Endothelial cell (in vitro differentiated cells): ENCODE measurements at places on chromosomes 1 and 21. TPM values are rescaled to one million over a fixed set of nuclear protein-coding genes. Genes with fewer than 3 reads are reported as not detected.

DNA sequence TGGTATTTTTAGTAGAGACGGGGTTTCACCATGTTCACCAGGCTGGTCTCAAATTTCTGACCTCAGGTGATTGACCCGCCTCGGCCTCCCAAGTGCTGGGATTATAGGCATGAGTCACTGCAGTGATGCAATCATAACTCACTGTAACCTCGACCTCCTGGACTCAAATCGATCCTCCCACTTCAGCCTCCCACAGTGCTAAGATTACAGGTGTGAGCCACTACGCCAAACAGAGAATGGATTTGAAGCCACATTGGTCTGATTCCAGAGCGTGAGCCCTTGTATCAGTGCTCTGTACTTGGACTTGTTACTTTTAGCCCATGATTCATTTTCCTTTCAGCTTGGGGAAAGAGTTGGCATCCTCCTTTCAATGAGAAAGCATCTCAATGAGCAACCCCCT lies 14.9 kb upstream of the ZNF683 start:
- DNase-seq = no peak

DNA sequence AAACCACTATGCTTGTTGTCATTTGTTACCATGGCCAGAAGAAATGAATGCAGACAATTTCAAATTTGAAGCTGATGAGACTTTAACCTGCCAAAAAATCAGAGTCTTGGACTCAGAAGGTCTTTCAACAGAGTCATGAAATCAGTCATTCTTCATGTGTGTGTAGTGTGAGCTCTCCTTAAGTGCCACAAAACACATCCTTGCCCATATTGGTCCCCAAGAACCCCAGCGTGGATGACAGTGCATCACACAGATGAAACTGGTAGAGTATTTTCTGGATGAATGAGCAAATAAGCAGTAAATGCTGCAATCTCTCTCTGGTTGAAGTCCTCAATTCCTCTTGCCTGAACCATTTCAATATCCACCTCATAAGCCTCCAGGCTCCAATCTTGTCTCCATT lies 28.7 kb upstream of the ETS2 start:
- DNase-seq = no peak

FMO1 gene
- total RNA-seq = not detected

DNA sequence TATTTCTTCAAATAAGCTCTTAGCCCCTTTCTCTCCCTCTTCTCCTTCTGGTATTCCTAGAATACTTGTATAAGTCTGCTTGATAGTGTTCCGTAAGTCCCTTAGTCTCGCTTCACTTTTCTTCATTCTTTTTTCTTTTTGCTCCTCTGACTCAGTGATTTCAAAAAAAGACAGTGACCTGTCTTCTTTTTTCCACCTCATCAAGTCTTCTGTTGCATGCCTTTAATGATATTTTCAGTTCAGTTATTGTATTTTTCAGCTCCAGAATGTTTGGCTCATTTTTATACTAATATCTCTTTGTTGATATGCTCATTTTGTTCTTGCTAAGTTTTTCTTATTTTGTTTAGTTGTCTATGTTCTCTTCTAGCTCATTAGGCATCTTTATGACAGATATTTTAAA lies 97.7 kb downstream of the POFUT2 start:
- no peak for DNase-seq

GRCh38 chr1:207412845-207413244 lies 41.3 kb upstream of the CR2 start:
- no peak for DNase-seq

- no peak for DNase-seq
Observed at GRCh38 chr1:7838714-7839113, 14.2 kb downstream of the UTS2 start.

KRTAP21-2 gene
- total RNA-seq = not detected

DNA sequence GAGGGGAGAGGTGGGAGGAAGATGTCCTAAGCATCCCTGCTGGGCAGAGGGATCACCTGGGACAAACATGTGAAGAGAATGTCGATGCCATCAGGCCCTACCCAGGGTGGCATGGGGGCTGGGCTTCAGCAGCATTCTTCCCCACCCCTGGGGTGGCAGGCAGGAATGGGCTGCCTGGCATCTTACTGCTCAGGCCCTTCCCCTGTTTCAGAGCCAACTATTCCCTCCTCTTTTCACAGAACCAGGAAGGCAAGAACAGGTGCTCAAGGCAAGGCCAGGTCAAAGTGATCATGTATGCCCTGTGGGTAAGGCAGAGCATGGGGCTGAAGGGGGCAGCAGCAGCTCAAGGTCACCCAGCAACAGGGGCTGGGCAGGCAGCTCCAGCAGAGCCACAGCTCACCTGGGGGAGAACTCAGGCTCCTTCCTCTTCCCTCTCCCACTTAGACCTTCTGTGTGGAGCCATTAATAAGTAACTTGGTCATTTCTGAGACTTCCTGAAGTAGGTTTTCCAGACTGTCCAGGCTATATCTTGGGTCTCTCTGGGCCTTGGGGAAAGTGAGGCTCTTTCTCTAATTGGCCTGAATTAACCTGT lies 56.4 kb downstream of the ELK4 start:
- no peak for DNase-seq

DNA sequence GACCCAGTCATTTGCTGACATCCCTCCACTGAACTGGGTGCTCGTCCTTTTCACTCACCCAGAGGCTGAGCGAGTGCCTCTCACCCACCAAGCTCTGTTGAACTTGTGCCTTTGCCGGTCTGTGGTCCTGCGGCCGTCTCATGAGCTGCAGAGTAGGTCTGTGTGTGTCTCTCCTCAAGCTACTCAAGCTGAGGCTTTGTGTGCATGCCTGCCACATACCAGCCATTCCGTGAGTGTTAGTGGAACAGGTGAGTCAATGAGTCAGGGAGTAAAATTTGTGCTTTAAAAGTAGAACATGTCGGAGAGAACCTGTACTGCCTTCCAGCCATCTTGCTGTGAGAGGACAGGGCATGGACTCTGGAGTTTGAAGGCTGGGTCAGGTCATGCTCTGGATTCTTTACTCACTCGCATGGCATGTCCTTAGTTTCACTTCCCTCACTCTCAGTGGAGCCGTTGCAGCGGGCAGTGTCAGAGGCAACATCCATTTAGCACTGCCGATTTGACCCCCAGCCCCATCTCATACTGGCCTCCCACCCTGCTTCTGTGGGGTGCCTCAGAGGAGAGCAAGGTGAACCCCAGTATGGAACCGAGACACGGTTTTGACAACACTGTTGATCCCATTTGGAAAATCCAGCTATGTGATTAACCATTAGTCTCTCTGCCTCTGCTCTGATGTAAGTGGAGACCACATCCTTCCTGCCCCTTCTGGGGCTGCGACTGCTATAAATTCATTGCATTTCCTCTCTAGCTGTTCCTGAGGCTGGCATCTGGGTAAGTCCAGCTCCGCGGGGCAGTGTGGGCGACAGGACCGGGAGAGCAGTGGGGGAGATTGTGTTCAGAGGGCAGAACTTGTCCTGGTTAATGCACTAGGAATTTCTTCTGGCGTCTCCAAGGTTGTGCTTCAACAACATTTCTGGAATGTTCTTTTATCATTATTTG lies at the start of gene NLRP3:
Gene NLRP3, plus strand, starts transcription at position 751 of the 939 bp plus-strand sequence. CDS start 2,628 bp downstream, outside the sequence.
- no peak for DNase-seq

- DNase-seq = no peak
Observed at GRCh38 chr1:213982289-213982671, 5.5 kb upstream of the PROX1 start.

GRCh38 chr1:109559995-109560394 lies 11.6 kb downstream of the GNAI3 start:
- no peak for DNase-seq

HSPB7 gene
- total RNA-seq = not detected

TMEM51 gene
- 23.5 TPM for total RNA-seq

OPTC gene
- total RNA-seq = 0.36 TPM

- DNase-seq = no peak
Observed at GRCh38 chr1:18055156-18055555, 52.4 kb upstream of the IGSF21 start.

SEMA6C gene
- total RNA-seq = 214 TPM

GRCh38 chr1:210236386-210236839 lies 3.8 kb downstream of the SERTAD4 start:
- no peak for DNase-seq

DNA sequence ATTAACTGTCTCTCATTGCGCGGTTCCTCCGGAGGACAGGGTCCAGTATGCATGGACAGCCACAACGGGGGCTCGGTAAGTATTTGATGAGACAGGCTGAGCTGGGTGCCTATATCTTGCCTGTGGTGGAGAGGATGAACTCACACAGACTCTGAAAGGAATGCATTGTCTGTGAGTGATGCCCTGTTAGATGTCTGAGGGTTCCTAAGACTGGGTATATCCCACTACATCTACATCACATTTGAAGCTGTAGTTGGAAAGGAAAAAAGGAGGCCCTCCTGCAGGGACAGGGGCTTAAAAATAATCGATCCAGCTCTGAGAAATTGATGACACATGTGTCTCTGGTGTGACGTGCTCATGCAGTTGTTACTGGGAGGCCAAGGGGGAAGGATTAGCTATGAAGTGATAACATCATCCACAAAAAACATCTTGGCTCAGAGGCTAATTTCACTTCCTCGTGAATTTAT lies 1.9 kb downstream of the ADARB1 start:
- no peak for DNase-seq

KCNQ4 gene
- total RNA-seq = 1.5 TPM

- DNase-seq = no peak
Observed at GRCh38 chr1:28890435-28890834, 23.9 kb upstream of the EPB41 start.

FALEC gene
- total RNA-seq = 1.2 TPM

GRCh38 chr1:79323239-79324025 lies 316.9 kb upstream of the ADGRL4 start:
- DNase-seq = no peak

DNA sequence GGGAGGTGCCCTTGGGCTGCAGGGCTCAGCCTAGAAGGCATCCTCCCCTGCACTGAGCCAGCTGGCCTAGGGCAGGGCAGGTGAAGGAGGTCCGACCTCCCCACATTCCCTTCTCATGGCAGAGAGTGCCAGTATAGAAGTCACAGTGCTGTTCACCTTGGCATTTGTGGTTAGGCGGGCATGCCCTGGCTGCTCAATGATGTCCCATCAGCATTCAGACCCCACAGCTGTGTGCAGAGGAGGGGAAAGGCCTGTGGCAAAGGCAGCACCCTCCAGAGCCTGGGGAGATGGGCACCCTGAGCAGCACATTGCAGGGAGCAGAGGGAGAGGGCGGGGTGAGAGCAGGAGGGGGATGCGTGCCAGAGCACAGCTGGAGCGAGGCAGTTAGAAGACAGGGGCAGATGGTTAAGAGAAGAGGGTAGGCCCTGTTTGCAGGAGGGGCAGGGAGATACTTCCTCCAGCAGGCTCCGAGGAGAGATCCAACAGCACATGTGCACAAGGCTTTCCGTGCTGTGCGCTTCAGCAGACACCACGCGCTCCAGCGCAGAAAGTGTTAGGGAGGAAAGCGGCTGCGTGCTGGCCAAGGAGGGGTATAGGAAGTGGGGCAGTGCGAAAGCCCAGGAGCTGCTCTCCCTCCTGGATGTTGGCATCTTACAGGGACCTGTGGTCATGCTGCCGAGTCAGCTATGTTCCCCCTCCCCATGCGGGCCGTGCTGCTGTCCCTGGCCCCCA lies 43.7 kb upstream of the COL6A1 start:
- DNase-seq = no peak
